ENCODE measurements at places on chromosomes 7 and 10.

DNA sequence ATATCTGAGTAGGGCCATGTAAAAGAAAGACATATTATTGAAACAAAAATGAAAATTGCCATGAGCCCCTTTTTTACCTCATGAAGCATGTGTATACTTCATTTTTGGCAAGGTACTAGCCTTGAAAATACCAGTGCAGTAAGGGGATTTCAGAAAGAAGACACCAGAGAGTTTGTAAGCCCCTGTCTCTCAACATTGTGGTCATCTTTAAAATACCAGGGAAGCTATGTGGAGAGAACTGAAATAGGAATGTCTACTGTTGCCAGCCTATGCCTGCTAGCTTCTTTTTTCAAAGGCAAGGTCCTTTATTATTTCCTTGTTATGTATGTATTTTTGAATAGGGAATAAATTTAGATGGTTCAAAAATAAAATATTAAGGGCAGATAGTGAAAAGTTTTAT is 57.8 kb downstream of the CASD1 start:
- no peak for DNase-seq

- DNase-seq: no peak
These were observed 31.9 kb upstream of the LRRC4 start for GRCh38 chr7:128063088-128063487.

- no peak for DNase-seq
These were observed 48.9 kb downstream of the PUS7 start for GRCh38 chr7:105473163-105473562.

- no peak for DNase-seq
These were observed at the start of gene NXPH1 for GRCh38 chr7:8433477-8434289. Gene NXPH1 (plus strand): TSS chr7:8433609.

DNA sequence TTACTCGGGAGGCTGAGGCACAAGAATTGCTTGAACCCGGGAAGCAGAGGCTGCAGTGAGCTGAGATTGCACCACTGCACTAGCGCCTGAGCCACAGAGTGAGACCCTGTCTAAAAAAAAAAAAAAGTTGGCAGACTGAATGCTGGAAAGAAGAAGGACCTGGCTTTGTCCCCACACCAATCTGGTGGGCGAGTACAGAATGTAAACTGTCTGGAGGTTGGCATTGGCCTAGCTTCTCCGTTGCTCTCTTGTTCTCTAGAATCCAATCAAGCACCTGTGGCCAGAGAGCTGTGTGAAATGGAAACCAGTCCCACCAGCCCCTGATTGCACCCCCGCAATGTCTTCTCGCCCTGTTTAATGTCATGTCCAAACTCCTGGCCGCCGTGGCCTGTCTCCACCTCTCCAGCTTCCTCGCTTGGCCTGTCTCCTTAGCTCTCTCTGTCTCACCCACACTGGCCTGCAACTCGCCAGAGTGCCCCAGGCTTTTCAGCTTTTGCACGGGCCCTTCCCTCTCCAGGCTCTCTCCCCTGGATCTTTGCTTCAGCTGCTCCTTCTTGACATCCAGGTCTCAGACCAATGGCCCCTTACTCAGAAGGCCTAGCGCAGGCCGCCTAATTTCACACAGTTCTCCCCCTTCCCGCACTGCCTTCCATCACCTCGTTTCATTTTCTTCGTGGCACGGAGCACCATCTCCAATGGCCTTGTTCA is 670 bp upstream of the AGK start:
- DNase-seq: no peak

DNA sequence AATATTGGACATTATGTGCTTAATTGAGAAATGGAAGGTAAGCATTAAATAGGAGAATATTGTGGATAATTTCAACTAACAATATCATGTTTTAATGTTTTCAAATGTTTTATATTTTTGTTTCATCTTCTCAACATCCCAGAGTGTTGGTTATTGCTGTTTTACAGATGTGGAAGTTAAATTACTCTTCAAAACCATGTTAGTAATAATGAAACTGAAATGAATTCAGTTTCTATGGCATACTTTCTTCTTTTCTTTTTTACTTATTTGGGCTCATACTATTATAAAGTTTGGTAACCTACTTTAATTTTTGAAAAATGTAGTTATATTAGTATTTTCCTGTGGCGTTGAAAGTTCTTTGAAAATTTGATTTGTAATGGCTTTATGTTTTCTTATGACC is 4.2 kb downstream of the GLRX3 start:
- no peak for DNase-seq

DNA sequence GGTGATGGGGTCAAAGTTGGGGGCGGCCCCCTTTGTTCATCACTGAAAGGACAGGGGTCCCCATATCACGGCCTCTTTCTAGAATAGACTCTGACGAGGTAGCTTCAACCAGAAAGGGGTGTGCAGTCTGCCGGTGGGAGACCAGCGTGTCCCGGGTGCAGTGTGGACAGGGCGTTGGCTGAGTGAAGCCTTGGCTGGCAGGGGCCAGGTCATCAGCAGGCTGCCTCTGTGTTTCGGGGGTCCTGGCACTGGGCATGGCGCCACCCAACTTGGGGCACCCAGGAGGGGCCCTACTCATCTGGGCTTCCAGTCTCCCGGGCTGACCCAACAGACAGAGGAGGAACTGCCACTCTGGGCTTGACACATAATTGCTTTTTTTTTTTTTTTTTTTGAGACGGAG is 3.5 kb upstream of the AMZ1 start:
- DNase-seq: no peak

- no peak for DNase-seq
These were observed 5.2 kb upstream of the APBB1IP start for GRCh38 chr10:26432938-26433337.

- DNase-seq: no peak
These were observed 20.3 kb upstream of the GIMAP2 start for GRCh38 chr7:150665089-150665748.

- DNase-seq: no peak
These were observed 15.2 kb upstream of the FRMPD2 start for GRCh38 chr10:48289501-48290238.

- DNase-seq: no peak
These were observed 307.2 kb downstream of the SNX13 start for GRCh38 chr7:17633067-17633466.

GRCh38 chr10:18235477-18235876 is 95.3 kb downstream of the CACNB2 start:
- DNase-seq: no peak

Data from stimulated activated CD8-positive, alpha-beta memory T cell treated with anti-CD3 and anti-CD28 coated beads, Interleukin-2, amount 100 ng/mL, for 1 hour (primary cell).